ENCODE measurements at places on chromosomes 6 and 20.

GRCh38 chr6:118736440-118736839 is 85.0 kb upstream of the CEP85L start:
- no peak for DNase-seq

GRCh38 chr6:19160081-19160730 is 677.0 kb upstream of the ID4 start:
- no peak for DNase-seq

DNA sequence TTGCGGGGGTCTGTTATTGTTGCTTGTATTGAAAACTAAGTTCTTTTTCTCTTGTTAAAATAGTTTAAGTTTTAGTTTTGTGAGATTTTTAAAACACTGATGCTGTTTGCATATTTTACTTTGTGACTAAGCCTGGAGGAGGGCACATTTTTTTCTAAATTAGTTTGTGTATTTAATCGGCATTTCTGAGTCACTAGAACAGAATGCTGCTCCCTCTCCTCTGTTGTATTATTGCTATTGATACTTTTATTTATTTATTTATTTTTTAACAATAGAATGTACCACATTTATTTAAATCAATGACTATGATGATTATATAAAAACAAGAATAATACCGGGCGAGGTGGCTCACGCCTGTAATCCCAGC is 5.1 kb upstream of the FAM50B start:
- no peak for DNase-seq

- peak; percentile 44 for DNase-seq
Observed at GRCh38 chr6:16764188-16764950, 3.1 kb upstream of the ATXN1 start.

- no peak for DNase-seq
Observed at GRCh38 chr20:10806539-10806938, 132.7 kb upstream of the JAG1 start.

DNA sequence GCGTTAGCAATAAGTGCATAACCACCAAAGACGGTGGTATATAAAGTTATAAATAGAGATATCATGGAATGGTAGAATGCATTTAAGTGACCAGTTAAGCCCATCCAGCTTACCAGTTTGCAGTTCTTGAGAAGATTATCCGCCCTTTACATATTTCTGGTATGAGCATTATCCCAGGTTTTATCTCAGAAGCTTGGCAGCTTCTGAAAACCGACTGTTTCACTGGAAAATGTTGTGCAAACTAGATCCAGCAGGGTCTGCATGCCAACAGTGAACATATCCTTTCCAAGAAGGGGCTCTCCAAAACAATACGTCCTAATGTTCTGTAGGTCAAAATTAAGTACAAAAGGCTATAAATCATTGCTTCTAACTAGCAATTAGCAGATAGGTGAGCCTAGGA is 29.5 kb upstream of the SHLD1 start:
- no peak for DNase-seq

- no peak for DNase-seq
Observed at GRCh38 chr6:36825994-36826393, 13.2 kb downstream of the CPNE5 start.

- DNase-seq: no peak
Observed at GRCh38 chr6:154229786-154230185, 126.8 kb downstream of the IPCEF1 start.

DNA sequence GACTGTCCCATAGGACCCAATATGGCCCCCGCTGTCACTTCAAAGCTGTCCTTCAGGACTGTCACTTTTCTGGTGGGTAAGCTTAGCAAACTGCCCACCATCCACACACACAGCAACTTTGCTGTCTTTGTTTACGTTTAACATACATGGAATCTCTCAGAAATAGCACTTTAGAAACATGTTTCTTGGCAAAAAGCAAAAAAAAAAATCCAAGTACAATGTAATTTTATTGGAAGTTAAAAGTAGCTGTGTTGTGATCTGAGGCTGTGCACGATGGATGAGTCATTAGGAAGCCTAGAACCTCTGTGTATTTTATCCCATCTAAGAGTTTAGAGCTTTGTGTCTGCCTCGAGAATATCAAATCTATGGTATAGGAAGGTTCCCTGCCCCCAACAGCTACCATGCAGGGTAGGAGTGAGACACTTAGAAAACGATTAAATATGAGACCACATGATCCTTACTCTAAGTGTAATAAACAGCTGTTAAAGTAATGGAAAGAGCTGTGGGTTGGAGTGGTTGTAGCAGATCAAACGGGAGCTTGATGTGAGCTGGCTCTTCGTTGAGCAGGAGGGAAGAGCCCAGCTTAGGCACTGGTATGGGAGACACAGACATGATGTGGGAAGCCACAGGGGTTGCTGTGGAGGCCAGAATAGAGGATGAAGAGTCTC is 119.5 kb downstream of the PLEKHG1 start:
- no peak for DNase-seq

DNA sequence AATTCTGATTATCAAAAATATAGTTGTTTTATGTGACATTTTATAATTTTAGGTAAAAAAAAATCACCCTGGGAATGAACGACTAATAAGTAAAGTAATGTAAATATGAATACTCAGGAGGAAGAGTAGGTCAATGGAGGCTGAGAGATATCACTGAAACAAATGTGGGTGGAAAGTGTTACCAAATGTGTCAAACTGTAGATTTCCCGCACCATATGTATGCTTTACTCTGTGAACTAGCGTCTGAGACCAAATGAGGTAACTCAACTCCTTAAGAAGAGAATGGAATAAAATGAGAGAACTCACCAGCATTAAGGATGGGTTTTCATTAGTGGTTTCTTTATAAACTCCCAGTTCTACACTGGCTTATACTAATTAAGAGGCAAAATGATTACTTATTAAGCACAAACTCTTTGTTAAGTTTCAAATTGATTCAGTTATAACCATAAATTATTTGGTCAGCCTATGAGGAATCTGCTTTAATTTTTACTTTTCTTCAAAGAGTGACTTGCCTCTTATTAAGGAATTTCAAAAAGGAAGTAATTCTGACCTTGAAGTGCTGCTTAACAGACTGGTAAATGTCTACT is 784.7 kb upstream of the GJE1 start:
- no peak for DNase-seq

GRCh38 chr20:1209447-1210387 is 6.5 kb downstream of the C20orf202 start:
- DNase-seq: no peak

DNA sequence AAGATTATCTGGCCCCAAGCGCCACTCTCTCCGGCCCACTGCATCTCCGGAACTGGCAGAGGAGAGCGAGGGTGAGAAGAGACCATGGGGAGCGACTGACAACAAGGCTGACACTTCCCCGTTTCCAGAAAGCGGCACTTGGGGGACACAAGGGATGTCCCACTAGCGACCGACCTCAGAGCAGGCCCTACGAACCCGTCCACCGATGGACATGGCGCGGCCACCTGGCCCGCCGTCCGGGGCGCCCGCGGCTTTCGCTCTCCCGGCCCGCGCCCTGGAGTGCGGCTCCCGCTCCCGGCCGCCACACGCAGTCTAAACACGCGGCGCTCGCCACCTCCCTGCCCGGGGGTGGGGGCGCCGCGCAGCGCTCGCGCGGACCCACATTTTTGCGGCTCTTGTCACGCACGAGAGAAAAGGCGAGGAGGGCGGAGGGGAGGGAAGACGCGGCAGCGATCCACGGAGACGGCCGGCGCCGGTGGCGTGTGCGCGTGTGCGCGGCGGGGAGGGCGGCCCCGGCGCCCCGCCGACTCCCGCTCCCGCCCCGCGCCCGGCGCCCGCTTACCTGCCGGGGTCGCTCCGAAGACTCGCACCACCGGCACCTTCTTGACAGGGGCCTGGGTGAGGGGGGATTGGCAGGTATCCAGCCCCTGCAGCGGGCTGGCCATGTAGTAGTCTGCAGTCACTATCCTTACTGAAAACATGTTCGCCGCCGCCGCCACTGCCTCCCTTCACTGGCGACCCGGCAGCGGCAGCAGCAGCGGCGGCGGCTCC is 645 bp downstream of the REV3L start:
- DNase-seq: peak; percentile 64

DNA sequence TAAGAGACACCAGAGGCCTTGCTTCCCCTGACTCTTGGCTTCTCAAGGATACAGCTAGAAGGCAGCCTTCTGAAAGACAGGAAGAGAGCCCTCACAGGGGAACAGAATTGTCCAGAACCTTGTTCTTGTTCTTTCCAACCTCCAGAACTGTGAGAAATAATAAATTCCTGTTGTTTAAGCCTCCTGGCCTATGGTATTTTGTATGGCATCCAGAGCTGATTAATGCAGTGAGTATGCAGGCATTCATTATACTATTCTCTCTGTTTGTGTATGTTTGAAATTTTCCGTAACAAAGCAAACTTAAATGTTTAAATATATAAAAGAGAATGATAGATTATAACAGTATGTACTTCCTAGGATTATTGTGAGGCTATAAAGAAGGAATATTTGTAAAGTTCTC is 903.4 kb upstream of the FLRT3 start:
- no peak for DNase-seq

GRCh38 chr6:142833798-142834197 is 111.2 kb downstream of the HIVEP2 start:
- DNase-seq: no peak

- DNase-seq: no peak
Observed at GRCh38 chr20:58224974-58225373, 3.5 kb downstream of the ANKRD60 start.

DNA sequence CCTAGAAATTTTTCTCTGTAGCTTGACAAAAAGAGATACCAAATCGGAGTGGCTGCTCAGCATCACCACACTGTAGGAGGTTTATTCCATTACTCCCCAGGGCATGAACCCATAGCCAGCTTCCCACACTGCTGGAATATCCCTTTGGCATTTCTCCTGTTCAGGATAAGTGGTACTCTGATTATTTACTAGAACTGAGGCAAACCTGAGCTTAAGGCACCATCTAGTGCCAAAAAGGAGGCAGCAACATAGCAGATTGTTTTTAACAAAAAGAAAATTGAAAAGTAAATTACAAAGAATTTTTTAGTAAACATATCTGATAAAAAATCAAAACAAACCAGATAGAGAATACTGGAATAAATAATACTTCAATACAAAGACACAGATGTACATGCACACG is 181.7 kb downstream of the WDR27 start:
- no peak for DNase-seq

- no peak for DNase-seq
Observed at GRCh38 chr6:11738234-11738633, 40.4 kb downstream of the ADTRP start.

- DNase-seq: no peak
Observed at GRCh38 chr6:141866731-141867497, 265.8 kb upstream of the GJE1 start.

DNA sequence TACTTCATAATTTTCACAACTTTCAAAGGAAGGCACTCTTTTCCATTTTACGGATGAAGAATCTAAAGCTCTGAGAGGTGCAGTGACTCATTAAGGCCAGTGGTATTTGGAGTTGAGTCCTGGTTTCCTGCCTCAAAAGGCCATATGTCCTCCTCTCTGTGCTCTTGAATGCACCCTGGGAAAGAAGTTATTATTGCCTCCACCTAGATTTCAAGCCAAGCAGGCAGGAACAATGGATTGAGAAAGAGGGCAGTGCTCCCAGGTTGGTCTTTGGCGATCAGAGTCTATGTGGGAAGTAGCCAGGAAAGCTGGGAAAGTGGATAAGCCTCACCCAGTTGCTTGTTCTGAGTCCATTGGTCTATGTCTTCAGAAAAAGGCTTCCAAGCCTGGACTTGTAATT is 165.0 kb downstream of the MAFB start:
- no peak for DNase-seq

DNA sequence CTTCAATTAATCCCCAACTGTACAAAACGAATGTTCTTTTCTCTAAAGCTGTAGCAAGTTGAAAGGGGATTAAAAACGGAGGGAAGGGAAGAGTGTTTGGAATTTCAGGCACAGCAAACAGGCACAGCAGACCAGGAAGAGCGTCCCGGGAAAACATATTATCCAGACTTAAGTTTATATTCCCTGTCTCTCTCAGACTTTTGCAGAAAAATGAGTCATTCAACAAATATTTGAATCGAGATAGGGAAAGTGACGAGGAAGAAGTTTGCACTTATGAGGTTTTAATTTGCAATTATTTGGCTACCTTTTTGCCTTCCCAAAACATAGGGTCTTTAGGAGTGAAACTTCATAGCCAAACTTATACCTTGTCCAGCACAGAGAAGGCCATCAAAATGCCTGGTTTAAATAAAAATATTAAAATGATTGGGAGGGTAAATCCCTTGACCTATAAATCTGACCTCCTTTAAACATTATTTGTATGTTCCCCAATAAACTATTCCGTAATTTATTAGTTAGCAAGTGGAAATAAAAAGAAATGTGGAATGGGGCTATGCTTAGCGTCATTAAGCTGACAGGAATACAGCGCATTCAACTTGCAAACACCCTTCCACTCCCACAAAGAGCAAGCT is 16.0 kb downstream of the HFE start:
- no peak for DNase-seq

DNA sequence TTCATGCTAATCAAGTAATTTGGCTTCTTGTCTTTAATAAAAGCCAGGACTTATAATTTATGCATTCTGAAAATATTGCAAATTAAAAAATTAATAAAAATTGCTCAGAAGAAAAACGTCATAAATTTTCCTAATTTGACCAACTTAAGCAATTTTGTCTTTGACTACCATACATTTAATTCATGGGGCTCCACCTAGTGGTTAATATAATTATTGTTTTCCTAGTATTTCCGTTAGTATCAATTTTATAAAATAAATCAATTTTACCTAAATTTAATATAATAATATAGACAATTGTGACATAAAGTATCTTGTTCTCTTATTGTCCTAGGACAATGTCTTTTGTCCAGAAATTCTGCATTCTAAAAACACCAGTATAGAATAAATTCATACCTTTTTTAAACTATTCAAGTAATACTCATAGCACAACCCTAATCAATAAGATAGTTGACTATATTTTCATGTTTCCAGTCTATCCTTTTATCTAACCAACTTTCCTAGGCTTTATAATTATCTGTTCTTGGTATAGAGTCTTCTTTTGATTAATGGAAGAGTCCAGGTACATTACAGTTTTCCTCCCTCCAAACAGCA is 319.9 kb downstream of the TRDN start:
- DNase-seq: no peak

GRCh38 chr6:14721103-14721758 is 524.6 kb upstream of the JARID2 start:
- DNase-seq: peak; percentile 34

DNA sequence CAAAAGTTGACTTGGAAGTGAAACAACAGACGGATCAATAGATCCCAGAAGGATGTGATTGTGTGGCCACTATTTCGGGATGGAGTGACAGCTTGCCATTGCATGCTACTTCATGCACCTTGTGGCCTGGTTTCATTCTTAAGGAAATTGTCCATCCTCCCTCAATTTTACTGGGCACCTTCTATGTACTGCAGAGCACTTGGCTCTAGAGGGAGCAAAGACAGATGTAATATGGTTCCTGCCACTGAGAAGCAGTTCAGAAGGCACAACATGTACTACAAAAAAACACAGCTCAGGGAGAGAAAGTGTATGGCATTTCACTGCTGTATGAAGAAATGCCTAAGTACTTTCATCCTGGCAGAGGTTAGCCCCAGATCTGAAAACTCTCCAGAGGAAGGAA is 91.9 kb downstream of the FOXA2 start:
- DNase-seq: no peak

GRCh38 chr20:23492292-23492691 is 1.4 kb downstream of the CST8 start:
- no peak for DNase-seq
